Stimulated activated CD4-positive, alpha-beta T cell treated with anti-CD3 and anti-CD28 coated beads, Interleukin-15, amount 100 ng/mL, for 24 hours (primary cell): ENCODE measurements at places on chromosomes 12 and 14.
A peak's percentile ranks its signal among the peaks of the same experiment; 100 is the strongest.

DNA sequence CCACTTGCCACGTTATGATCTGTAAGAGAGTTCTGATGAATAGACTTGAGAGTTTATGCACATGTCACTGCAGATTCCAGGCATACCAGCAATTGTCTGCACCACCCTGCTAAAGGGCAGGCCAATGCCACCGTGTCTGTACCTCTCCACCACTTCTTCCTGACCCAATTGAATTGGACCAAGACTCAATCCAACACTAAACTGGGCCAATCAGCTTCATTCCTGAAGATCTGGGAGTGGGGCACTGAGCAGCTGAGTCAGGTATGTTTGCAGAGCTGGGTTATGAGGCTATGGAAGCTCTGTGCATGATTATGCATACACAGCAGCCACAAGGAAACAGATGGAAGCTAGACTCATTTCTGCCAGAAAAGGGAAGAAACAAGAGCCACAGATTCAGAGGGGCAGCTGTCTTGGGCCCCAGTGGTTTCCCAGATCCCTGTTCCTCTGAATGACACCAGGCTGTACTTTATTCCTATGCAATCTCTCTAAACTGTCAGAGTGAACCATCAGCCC is 28.0 kb downstream of the DAO start:
- no peak for DNase-seq

DNA sequence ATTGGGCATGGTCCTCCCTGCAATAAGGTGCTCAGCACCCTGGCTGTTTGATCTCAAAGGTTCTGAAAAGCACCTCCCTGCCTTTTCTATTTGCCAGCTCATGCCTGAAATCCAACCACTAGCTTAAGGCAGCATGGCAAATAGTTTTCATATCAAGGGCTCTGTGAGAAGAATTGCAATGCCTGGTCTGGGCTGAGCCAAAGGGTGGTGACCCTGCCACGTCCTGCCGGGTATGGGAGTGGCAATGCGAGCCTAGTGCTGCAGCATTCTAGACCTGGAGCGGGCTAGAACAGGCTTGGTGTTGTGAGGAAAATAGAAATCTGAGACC is 2.3 kb upstream of the SCNN1A start:
- no peak for DNase-seq

DNA sequence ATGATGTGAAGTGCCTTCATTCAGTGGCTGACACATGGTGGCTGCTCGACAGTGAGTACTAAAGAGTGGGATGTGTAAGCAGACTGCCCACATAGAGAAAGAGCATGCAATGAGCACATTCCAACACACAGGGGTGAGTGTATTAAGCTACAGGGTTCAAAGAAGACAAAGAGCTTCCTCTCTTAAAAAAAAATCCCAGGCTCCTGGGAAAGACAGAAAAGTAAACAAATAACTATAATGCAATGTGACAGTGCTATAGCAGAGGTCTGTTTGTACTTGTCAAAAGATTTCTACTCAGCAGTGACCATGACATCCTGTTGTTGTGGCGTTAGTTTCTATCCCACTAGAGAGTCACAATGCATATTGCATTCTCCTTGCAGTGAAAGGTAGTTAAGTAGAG is 12.4 kb upstream of the PCNX1 start:
- DNase-seq: no peak

DNA sequence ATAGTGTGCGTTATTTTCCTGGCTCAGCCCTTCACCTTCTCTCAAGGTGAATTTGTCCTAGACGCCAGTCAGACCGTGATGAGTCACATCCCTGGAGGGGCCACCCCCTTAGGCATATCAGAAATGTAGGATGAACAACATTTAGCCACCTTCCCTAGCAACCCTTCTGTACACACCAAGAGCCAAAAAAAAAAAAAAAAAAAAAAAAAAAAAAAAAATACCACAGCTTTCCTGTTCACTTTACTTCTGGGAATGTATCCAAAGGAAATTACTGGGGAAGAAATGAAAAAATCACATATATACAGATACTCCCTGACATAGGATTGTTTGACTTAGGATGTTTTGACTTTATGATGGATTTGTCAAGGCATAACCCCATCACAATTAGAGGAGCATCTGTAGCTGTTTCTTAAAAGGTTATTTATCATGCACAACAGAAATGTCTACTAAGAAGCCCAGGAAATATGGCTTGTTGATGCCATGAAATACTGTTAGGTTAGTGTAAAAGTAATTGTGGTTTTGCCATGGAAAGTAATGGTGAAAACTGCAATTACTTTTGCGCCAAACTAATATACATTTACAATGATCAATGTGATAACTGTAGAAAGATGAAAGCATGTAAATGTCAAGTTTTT is 68.2 kb upstream of the BDKRB2 start:
- DNase-seq: no peak

DNA sequence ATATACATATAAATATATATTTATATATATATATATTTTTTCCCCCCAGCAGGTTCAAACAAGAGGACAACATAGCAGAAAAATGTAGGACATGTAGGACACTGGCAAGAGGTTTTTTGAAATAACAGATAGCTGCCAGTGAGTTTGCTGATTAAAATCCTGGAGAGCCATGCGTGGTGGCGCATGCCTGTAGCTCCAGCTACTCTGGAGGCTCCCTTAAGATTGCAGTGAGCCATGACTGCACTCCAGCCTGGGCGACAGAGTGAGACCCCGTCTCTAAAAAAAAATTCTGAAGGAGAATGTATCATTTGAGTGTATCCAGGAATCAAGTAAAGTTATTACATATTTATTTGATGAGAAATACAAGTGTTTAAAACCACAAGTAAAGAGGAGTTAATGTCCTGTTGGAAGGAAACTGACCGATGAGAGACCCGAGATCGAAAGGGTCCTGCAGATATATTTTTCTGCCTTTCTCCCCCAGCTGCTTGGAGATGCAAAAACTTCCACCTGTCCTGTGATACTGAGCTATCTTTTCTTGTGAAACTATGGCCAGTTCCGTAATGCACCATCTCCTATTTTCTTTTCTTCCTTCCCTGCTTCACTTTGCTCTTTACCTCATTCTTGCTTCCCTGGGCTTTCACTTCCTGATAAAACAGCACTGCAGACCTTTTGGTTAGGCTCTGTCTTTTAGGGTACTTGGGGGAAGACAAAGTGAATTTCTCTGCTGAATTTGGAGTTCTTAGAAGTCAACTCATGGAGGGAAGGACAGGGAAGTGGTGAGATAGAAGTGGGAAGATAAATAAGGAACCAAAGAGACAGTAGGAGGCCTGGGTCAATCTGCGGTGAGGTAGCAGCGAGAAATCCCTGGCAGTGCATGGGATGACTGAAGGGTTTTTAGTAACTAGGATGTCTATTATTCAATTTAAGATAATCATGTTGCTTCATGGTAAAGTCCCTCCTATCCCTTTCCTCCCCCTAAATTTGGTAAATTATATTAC is 41.2 kb upstream of the SLC2A13 start:
- DNase-seq: peak; percentile 27

DNA sequence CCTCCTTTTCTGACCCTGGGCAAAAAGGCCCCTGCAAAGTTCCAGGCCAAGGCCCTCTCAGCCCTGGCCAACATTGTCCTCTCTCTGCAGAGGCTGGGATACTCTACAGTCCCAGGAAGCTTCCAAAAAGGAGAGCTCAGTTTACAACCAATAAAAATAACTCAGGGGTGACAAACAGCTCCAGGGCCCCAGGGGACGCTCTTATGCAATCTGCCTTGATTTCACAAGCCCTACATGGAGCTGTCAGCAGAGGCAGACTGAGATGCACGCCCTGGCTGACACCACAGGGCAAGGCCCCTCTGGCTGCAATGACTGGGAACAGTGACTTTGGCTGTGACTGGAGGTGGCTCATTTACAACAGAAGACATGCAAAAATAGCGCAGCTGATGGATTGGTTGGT is 129.0 kb upstream of the MED13L start:
- no peak for DNase-seq

- no peak for DNase-seq
Measured at GRCh38 chr14:85909581-85909980, 379.6 kb downstream of the FLRT2 start.

GRCh38 chr12:102298022-102298421 is 100.4 kb upstream of the PMCH start:
- no peak for DNase-seq

DNA sequence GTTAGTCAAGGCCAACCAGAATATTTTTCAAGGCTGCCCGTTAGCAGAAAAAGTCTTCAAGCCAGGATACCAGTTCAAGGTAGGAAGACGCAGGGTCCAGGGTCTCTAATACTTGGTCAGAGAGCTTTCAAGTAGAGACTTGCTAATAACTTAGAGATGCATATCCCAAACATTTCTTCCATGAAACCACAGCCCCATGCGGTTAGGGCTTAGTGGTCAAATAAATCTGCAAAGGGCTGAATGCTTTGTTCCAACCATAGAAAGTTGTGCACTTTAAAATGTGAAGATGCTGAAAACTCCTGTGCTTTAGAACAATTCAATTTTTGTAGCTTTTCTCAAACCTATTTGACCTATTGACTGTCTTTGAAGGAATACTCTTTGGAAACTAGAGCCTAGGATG is 208.9 kb downstream of the PIK3C2G start:
- DNase-seq: no peak

GRCh38 chr12:30015631-30016337 is 232.0 kb upstream of the TMTC1 start:
- DNase-seq: no peak

DNA sequence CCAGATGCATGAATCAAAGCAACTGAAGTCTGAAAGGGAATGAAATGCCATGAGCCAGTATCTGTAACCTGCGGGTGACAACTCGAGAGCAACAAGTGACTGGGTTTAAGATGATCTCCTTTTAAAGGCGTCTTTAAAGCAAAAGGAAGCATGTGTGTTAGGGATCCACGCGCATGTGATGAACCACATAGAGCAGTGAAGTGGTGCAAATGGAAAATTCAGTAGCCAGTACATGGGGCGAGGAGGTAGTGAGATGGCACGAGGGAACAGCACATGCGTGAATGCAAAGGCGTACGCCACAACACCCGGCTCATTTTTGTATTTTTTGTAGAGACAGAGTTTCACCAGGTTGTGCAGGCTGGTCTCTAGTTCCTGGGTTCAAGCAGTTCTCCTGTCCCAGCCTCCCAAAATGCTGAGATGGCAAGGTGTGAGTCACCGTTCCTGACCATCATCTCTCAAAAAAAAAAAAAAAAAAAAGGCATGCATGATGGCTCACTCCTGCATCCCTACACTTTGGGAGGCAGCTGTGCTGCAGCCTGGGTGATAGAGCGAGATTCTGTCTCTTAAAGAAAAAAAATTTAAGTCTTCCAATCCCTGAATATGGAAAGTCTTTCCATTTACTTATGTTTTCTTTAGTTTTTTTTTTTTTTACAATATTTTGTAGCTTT is 24.6 kb upstream of the BCL7A start:
- DNase-seq: no peak

- peak; percentile 60 for DNase-seq
Measured at GRCh38 chr14:70808416-70809224, 693 bp downstream of the MAP3K9 start.

- DNase-seq: no peak
Measured at GRCh38 chr14:51395361-51395849, 155.4 kb downstream of the TMX1 start.

- no peak for DNase-seq
Measured at GRCh38 chr14:19902409-19902808, 18.0 kb upstream of the OR4K5 start.

- no peak for DNase-seq
Measured at GRCh38 chr12:103768467-103769123, 72.4 kb downstream of the NT5DC3 start.

DNA sequence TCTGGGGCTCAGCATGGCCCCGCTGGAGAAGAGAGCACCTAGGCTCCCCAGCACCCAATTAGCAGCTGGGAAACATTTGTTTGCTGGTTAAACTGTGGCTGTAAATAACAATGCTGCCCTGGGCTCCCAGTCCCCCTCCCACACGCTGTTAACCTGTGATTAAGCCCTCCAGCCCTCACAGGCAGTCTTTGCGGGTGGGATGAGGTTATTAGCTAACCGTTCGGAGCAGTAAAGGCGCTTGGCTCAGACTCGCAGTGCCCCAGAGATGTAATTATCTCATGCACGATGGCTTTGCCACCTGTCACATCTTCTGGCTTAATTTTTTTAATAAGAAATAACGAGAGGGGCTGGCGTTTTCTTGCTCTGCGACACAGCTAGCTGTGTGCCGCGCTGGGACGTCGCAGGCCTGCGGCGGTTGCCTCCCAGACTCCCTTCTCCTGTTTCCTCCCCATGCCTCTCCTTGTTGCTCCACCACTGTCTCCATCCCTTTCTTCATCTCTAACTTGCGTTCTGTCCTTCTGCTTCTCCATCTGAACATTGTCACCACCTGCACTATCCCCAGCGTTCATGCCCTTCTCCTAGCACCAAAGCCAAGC is 239.2 kb upstream of the FKBP4 start:
- DNase-seq: no peak

DNA sequence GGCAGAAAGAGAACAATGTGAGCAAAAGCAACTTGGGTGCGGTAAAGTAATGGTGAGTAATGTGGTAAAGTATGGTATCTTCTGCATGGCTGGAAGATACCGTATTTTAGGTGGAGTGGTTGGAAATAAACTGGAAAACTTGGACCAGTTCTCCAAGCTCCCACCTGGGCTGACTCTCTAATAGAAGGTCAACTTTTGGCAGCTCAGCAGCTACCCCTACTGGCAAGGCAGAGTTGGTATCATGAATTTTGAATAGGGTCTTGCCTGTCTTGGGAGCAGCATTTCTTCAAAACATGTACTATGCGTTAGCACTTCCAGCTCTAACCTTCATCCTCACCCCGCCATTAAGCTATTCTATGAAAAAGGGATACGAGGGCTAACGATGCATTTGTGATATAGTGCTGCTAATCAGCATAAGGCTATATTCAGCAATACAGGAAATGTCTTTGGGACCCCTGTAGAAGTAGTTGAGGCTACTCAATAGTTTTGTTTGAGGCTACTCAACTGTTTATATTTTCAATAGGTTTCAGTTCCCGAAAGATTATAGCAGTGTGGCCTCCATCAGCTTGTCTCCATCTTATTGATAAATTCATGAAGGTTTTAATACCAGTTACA is 276.3 kb upstream of the FAR2 start:
- peak; percentile 45 for DNase-seq

GRCh38 chr14:21369949-21370679 is 13.7 kb downstream of the SUPT16H start:
- no peak for DNase-seq

- DNase-seq: no peak
Measured at GRCh38 chr14:32352631-32353030, 23.5 kb downstream of the AKAP6 start.

DNA sequence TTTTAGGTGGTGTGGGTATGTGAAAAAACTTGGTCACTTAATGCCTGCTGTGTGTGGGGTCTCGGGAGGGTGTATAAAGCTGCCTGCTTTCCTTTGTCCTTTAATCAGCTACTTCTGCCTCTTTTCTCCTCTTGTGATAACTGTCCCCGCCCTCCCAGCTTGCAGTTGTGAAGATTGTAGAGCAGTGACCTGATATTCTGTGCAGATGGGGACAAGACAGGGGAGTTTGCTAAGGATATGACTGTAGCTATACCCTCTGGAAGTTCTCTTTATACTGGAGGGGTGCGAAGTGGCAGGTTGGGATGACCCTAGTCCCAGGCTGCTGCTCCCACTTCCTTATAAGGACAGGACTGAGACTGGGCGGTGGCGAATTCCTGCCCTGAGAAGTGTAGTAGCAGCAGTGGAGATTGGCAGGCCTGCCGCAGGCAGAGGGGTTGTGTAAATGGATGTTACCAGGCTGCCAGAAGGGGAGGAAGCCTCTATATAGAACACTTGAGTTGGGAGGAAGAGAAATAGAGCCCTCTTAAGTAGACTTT is 835 bp downstream of the MYL6 start:
- peak; percentile 59 for DNase-seq

- DNase-seq: no peak
Measured at GRCh38 chr14:71466946-71467345, 465.3 kb upstream of the RGS6 start.

GRCh38 chr12:15801770-15802744 is 12.9 kb upstream of the EPS8 start:
- DNase-seq: no peak

GRCh38 chr12:131573631-131574394 is 137.1 kb upstream of the SFSWAP start:
- no peak for DNase-seq
